Stimulated activated naive CD4-positive, alpha-beta T cell (primary cell): ENCODE measurements at places on chromosomes 6 and 20.

DNA sequence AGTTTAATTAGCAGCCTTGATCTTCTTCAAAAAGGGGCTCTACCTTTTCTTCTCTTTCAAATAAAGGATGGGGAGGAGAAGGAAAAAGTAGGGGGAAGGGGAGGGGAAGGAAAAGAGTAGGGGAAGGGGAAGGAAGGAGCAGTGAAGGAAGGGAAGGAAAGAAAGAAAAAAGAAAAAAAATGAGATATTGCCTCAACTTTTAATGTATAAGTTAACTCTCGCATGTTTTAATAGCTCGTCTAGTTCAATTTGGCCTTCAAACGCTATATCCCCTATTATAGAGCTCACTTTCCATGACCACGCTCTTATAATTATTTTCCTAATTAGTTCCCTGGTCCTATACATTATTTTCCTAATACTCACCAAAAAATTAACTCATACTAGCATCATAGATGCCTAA lies 11.9 kb upstream of the RIPOR2 start:
- DNase-seq, result no peak

DNA sequence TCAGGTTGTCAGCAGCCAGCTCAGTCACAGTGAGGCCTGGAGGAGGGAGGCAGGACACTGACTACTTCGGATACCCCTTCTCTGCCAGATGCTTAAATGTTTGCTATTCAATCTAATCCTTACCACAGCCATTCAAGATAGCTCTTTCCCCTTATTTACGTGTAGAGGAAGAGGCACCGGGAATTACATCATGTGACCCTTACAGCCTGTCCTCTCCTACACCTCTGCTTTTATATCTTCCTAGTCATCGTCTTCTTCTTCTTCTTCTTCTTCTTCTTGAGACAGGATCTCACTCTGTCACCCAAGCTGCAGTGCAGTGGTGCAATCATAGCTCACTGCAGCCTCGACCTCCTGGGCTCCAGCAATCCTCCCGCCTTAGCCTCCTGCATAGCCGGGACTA lies 148.1 kb upstream of the NEDD9 start:
- DNase-seq, result no peak

GRCh38 chr20:9838378-9839295 lies at the start of gene PAK5:
TSS of gene PAK5 (minus strand) at chr20:9839076. CDS start at chr20:9644328, 194,748 bp downstream.
- no peak for DNase-seq

DNA sequence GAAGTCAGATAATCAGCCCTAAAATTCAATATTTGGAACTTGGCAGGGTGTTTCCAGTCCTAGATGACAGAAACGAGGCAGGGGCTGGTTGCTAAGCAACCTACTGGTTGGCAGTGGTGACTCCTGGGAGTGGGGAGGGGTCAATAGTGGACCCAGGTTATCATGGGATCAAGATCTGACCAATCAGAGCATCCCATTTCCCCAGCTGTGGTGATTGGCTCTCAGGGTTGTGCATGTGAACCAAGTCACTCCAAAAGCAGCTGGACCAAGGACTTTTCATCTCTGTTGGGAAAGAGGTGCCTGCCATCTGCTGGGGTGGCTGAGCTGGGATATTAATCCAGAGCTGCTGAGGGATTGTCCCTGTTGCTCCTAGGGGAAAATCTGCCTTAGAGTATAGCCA lies 253.4 kb downstream of the PREX1 start:
- no peak for DNase-seq

DNA sequence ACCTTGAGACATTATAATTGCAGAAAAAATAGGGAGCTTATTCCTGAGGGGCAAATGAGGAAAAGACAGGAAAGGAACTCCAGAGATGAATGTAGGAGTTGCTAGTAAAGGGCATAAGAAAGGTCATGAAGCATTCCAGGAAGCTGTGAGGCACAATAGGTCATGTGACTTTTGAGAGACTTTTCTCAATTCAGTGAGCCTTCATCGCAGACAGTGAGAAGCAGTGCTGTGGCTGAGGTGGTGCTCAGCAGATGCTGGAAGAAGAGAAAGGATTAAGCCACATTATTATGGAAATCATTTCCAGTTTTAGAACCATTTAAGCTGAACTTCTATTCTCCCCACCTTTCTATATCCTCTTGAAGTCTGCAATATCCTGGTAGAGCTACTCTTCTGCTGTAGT lies 4.1 kb downstream of the SPTLC3 start:
- no peak for DNase-seq

GRCh38 chr20:49851991-49852390 lies 39.4 kb downstream of the SLC9A8 start:
- no peak for DNase-seq

GRCh38 chr6:105428342-105428957 lies 25.6 kb upstream of the PREP start:
- DNase-seq, result no peak

DNA sequence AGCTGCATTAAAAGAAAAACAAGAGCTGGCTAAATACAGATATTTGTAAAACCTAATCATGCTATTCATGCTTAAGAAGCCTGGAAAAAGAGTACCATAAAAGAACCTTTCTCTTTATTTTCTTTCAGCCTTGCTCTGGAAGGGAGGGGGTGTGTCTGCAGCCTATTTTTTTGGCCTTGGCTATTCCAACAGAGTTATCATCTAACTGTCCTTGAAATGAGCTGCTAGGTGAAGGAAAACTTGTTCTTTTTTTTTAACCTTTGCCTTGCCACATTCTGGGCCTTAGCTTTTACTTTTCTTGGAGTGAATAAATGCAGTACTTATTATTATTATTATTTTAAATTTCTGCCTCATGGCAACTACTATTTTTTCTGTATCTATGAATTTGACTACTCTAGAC lies 224.9 kb upstream of the SYNCRIP start:
- DNase-seq, result no peak

- no peak for DNase-seq
These were observed 13.0 kb downstream of the REM1 start for GRCh38 chr20:31488115-31488514.

- DNase-seq, result no peak
These were observed 299.1 kb upstream of the JARID2 start for GRCh38 chr6:14946753-14947152.

DNA sequence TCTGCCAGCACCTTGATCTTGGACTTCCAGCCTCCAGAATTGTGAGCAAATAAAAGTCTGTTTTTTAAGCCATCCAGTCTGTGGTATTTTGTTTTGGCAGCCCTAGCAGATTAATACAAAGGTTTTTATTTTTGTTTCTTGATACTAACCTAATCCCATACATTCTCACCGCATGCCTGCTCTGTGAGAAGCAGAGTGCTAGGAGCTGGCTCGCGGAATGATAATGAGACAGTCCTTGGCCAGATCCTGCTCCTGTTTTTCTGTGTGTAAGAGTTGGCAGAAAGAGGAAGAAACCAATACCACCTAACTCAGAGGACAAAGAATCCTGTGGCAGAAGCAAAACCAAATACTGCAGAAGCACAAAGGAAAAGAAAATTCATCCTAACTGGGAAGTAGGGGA lies 82.6 kb downstream of the KIF16B start:
- DNase-seq, result no peak

- no peak for DNase-seq
These were observed 192.5 kb downstream of the EDN1 start for GRCh38 chr6:12482386-12483375.
